ENCODE measurements at places on chromosomes 16 and 17. TPM values are rescaled to one million over a fixed set of nuclear protein-coding genes. Genes with fewer than 3 reads are reported as not detected.

The MYL11 gene
- total RNA-seq, result not detected

The TMC5 gene
- total RNA-seq, result not detected

The C17orf100 gene
- total RNA-seq, result under 0.01 TPM

The AGRP gene
- not detected for total RNA-seq

The WNT3 gene
- 0.59 TPM for total RNA-seq

The C1QTNF8 gene
- not detected for total RNA-seq

The CDH3 gene
- under 0.01 TPM for total RNA-seq

The SEZ6L2 gene
- 2.3 TPM for total RNA-seq

The TMEM220 gene
- 1.7 TPM for total RNA-seq

The KCNH6 gene
- not detected for total RNA-seq

The MPDU1 gene
- 59.0 TPM for total RNA-seq

The PPY gene
- total RNA-seq, result not detected

The HCRT gene
- total RNA-seq, result not detected

The KRTAP3-2 gene
- not detected for total RNA-seq

The CACNB1 gene
- total RNA-seq, result 6.9 TPM

The TMEM11 gene
- 16.3 TPM for total RNA-seq

The ZPBP2 gene
- not detected for total RNA-seq

The MAPT gene
- 0.15 TPM for total RNA-seq

The P2RX5 gene
- total RNA-seq, result 0.38 TPM

The TAT gene
- not detected for total RNA-seq

The TLCD3A gene
- 18.9 TPM for total RNA-seq

The AIPL1 gene
- total RNA-seq, result not detected

The TBC1D3E gene
- total RNA-seq, result not detected

The MYL4 gene
- total RNA-seq, result 0.08 TPM

The VPS35L gene
- total RNA-seq, result 28.9 TPM

The FOXC2 gene
- total RNA-seq, result 4.1 TPM

The PPP1R27 gene
- total RNA-seq, result 0.15 TPM

The LPO gene
- total RNA-seq, result not detected

The STUB1 gene
- total RNA-seq, result 152 TPM

The HYDIN gene
- total RNA-seq, result 0.12 TPM

The ATP2A1 gene
- total RNA-seq, result 0.08 TPM

The SBK1 gene
- under 0.01 TPM for total RNA-seq

The SLC35G6 gene
- not detected for total RNA-seq

The FBXL16 gene
- total RNA-seq, result 0.08 TPM

The KRT33A gene
- not detected for total RNA-seq

The CLEC18A gene
- total RNA-seq, result 9.2 TPM

The ZNF598 gene
- total RNA-seq, result 12.0 TPM

The KIFC3 gene
- 67.9 TPM for total RNA-seq

The FBXL20 gene
- 13.5 TPM for total RNA-seq

The SCGB1C2 gene
- total RNA-seq, result not detected

The CMTM1 gene
- 1.9 TPM for total RNA-seq

The HEATR9 gene
- total RNA-seq, result not detected

The GP1BA gene
- total RNA-seq, result not detected

The KRTAP9-4 gene
- not detected for total RNA-seq

The IL34 gene
- total RNA-seq, result 8.4 TPM

Measured in smooth muscle cell of the coronary artery (primary cell).